ENCODE measurements at places on chromosomes 3 and 15. TPM values are rescaled to one million over a fixed set of nuclear protein-coding genes. Genes with fewer than 3 reads are reported as not detected.
A peak's percentile ranks its signal among the peaks of the same experiment; 100 is the strongest.

The TMEM158 gene
- polyA plus RNA-seq: 1.2 TPM

The TGM4 gene
- not detected for polyA plus RNA-seq

DNA sequence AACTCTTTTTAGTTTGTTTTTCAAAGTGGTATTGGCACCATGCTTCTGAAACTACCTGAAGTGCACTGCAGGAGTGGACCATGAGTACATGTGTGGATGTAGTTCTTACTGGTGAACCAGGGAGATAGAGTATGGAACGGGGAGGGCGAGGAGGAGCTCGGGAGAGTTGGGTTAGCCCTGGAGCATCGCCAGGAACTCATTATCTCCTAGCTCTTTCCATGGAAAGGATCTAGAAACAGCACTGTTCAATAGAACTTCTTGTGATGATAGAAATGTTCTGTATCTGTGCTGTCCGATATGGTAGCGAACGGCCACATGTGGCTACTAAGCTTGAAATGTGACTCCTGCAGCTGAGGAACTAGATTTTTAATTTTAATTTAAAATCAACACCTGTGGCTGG, 47.3 kb downstream of the VGLL4 start:
- DNase-seq: no peak

GRCh38 chr3:128270559-128271492, 117.5 kb downstream of the EEFSEC start:
- no peak for DNase-seq

The PIGZ gene
- 1.6 TPM for polyA plus RNA-seq

The RBSN gene
- polyA plus RNA-seq: 23.5 TPM

GRCh38 chr3:16369885-16370284, 104.9 kb downstream of the OXNAD1 start:
- DNase-seq: no peak

DNA sequence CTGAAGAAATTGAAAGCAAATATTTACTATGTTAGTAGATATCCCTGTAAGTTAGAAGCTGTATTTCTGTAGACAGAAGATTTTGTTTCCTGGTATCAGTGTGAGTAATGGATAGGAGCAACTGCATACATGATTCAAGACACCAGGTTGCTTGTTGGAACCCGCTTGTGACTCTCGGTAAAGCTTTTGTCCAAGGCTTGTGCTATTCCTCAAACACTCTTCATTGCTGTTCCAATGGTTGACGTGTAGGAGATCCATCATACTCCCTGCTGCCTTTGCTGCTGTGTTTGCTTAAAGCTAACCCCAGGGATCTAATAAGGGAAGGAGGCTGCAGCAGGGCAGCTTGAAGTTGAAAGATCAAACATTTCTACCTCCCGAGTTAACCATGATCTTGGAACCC, 160.1 kb downstream of the RSRC1 start:
- no peak for DNase-seq

DNA sequence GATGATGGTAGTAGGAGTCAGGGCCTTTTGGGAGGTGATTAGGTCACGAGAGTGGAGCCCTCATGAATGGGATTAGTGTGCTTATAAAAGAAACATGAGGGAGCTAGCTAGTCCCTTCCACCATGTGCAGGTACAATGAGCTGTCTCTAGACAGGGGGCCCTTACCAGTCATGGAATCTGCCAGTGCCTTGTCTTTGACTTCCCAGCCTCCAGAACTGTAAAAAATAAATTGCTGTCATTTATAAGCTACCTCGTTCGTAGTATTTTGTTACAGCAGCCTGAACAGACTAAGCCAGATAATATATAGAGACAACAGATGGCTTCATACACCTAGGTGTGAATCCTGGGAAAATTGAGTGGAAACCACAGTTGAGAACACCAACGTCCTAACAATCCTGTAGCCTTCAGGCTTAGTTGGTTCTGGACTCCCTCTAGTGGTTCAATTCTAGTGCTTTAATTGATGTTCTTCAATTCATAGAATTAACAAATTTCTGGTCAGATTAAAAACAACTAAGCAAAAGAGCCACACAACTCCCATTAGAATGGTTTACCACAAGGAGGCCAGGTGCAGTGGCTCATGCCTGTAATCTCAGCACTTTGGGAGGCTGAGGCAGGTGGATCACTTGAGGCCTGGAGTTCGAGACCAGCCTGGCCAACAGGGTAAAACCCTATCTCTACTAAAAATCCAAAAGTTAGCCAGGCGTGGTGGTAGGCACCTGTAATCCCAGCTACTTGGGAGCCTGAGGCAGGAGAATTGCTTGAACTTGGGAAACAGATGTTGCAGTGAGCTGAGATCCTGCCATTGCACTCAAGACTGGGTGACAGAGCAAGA, 21.3 kb upstream of the GATM start:
- peak; percentile 38 for DNase-seq

- DNase-seq: no peak
These were observed 15.7 kb upstream of the KIF23 start for GRCh38 chr15:69398491-69398891.

The TAGLN3 gene
- 3.7 TPM for polyA plus RNA-seq

GRCh38 chr3:142445816-142446254, 2.0 kb downstream of the XRN1 start:
- DNase-seq: no peak
